ENCODE measurements at places on chromosomes 4 and X.

GRCh38 chrX:87728459-87728858, 210.9 kb downstream of the KLHL4 start:
- DNase-seq, result no peak

DNA sequence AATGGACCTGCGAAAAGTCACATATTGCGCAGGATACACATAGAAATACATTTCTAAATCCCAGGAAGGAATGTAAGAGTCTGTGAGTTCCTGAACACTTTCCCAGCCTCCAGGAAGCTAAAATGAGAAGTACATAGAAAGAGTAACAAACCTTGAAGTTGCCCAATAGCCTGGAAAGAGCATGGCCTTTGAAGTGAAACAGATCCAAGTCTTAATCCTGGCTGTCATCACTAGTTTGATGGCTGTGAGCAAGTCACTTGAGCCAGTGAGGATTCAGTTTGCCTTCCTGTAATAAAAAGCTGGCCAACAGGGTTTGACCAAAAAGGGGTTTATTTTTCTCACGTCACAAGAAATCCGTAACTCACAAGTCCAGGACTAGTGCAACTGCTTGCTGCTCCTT, 69.8 kb downstream of the ARHGEF38 start:
- no peak for DNase-seq

DNA sequence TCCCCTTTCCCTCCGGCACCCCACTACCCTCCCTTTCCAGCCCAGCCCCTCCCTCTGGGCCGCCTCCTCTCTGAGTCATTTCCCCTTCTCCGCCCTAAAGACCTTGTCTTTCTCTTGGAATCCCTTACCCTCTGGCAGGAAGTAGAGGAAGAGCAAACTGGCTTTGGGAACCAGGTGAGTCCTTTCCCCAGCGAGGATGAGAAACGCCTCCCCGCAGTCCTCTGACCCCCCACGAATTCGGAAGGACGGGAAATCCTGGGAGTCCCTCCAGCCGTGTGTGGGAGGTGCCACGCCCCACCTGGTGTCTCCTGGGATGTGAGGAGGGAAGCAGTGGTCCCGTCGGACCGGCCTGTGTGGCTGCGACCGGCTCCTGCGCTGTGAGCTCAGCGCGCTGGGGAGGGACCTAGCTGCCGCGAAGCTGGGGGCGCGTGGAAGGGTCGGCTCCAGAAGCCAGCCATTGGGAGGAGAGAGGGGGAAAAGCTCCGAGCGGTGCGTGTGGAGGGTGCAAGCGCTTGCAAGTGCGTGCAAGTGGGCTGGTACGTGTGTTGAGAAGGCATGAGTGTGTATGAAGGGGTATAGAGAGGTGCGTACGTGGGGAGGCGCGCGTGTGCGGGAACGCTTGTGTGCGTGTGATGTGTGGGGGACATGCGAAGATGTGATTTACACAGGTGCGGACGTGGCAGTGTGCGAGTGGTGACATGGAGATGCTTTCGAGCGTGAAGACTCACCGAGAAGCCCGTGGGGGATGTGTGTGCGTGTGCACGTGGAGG, 46.3 kb downstream of the TEX13B start:
- no peak for DNase-seq

- DNase-seq, result no peak
Measured at GRCh38 chrX:69255441-69256290, 90.4 kb upstream of the PJA1 start.

- DNase-seq, result no peak
Measured at GRCh38 chr4:98653890-98654867, 4.2 kb downstream of the TSPAN5 start.

GRCh38 chrX:43266487-43266886, 389.6 kb upstream of the MAOA start:
- no peak for DNase-seq

DNA sequence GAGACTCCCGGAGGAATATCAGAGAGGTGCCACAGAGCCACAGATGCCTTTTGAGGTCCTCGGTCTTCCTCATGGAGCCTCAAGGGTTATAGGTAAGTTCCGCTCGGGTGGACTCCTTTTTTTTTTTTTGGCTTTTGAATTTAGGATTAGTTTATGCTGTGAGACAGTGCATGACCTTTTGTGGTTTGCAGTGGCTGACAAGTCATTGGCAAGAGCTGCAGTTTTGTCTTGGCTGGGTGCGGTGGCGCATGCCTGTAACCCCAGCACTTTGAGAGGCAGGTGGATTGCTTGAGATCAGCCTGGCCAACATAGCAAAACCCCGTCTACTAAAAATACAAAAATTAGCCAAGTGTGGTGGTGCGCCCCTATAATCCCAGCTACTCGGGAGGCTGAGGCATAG, 4.5 kb upstream of the GRSF1 start:
- no peak for DNase-seq

DNA sequence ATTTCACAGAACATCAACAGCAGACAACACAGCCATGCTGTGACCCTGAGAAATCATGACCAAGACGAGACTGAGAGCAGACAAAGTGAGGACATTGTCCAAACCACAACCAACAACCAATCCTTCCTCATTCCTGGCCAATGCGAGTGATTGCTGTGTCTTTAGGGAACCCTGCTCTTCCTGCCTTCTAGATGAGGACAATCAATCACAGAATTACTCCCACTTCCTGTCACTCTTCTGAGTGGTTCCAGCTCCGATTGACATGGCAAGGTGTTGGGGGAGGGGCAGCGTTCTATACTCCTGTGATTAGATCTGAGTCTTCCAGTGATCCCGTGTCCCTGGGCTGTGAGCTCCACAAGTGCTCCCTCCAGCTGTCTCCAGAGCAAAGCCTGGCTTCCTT, 227.8 kb downstream of the STIM2 start:
- DNase-seq, result no peak

DNA sequence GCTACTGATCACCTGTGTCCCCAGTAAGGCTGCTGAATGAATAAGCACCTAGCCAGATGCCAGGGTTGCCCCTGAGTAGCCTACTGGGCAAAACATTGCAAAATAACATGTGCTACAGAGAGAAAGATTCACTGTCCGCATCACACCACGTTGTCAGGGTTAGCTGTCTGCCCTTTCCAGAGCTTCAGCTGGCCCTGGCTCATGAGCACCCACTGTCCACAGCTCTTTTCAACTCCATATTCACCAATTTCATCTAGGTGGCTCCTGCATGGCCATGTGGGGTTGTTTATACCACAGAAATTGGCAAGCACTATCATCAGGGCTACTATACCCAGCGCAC, 227.7 kb upstream of the PSAPL1 start:
- no peak for DNase-seq

- no peak for DNase-seq
Measured at GRCh38 chr4:40099010-40099409, 42.4 kb downstream of the N4BP2 start.

DNA sequence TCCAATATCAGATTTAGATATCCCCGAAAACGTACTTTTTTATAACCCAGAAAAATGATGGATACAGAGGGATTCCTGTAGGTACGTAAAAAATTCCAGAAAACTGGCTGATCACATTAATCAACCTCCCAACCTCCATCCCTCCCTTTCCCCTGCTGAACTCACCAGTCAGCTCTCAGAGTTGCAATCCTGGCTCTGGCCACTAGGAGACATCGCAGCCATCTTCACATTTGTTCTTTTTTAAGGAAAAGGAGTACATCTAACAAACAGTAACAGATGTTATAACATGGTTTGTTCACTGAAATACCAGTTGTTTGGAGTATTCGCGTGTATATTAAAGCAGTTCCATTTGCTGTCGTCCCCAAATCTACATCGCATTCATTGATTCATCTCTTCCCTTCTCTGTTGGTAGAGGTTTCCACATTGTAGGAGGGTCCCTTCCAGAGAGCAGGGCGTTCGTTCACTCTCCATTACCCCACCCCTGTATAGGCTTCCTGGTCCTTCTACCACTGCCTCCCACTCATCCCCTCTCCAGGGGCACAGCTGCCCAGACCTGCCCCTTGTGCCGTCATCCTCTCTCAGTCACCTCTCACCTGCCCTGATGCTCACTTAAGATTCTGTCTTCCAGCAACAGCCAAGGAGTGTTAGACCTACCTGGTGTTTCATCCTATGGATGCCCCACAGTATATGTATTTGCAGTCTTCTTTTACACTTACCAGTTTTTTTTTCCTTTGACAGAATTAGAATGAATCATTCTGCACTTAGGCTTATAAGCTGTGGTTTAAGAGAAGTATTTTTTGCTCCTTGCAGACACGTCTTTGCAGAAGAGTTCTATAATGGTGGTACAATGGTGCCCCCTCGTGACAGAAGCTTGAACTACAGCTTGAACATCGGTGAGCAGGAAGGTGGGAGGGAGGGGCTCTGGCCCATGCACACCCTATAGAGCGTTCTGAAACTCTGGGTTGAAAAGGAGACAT, 36.8 kb upstream of the RAB40AL start:
- DNase-seq, result peak; percentile 50

DNA sequence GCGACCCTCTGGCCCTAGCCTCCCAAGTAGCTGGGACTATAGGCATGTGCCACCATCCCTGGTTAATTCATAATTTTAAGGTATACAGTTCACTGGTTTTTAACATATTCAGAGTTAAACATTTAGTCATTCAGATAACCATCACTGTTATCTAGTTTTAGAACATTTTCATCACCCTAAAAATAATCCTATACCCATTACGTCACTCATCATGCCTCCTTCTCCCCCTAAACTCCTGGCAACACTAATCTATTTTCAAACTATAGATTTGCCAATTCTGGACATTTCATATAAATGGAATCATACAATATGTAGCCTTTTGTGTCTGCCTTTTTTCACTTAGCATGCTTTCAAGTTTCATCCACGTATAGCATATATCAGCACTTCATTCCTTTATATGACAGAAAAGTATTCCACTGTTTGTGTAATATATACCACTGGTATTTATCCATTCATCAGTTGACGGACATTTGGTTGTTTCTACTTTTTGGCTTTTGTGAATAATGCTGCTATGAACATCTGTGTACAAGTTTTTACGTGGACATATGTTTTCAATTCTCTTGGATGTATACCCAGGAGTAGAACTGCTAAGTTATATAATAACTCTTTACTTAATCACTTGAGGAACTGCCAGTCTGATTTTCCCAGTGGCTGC, 32.0 kb upstream of the RPS3A start:
- no peak for DNase-seq

GRCh38 chr4:5292101-5292500, 240.8 kb downstream of the STK32B start:
- DNase-seq, result no peak

DNA sequence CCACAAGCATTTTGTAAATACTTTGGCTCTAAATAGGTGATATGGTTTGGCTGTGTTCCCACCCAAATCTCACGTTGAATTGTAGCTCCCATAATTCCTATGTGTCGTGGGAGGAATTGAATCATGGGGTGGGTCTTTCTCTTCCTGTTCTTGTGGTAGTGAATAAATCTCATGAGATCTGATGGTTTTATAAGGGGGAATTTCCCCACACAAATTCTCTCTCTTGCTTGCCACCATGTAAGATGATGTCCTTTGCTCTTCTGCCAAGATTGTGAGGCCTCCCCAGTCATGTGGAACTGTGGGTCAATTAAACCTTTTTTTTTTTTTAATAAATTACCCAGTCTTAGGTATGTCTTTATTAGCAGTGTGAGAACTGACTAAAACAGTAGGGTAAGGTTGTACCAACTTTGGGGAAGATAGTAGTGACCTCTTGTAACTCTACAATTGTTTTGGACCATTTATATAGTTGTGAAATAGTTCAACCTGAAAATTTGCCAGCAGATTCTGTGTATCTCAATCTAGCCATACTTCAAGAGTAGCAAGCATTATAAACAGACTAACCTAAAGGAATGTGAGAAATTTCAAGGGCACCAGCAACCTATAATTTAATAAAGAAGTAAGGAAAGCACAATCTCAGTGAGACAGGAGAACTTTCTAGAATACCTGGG, 727.8 kb downstream of the GRID2 start:
- no peak for DNase-seq

- DNase-seq, result no peak
Measured at GRCh38 chr4:15479913-15480185, 10.2 kb downstream of the CC2D2A start.

DNA sequence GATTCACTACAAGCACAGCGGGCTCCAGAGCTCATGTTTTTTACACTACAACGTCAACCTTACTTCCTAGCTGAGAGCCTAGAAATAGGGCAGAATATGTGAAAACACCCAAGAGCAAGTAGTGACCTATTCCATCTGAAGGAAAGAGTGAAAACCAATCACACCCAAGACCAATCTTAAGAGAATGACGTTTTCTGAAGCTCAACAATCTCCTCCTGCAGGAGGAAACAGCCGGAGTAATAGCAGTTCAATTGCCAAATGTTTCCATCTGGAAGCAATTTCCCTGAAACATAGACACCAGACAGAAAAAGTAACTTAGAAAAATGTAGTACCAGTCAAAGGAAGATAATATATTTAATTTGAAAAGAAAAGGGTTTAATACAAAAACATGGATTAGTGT, 142.4 kb downstream of the ANXA5 start:
- DNase-seq, result no peak

DNA sequence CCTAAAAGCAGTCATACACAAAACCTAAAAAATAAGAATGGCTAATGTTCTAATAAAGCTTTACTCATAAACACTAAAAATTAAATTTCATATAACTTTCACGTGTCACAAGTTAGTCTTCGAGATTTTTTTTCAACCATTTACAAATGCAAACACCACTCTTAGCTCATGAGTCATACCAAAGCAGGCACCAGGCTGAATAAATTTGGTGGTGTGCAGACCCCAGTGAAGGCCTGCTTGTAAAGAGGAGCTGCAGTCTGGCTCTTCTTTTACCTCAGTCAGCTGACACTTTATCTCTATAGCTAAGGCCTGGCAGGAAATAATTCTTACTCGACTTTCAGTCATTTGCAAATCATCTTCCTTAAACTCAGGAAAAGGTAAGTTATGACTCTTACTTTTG, 37.4 kb downstream of the CLOCK start:
- DNase-seq, result no peak

DNA sequence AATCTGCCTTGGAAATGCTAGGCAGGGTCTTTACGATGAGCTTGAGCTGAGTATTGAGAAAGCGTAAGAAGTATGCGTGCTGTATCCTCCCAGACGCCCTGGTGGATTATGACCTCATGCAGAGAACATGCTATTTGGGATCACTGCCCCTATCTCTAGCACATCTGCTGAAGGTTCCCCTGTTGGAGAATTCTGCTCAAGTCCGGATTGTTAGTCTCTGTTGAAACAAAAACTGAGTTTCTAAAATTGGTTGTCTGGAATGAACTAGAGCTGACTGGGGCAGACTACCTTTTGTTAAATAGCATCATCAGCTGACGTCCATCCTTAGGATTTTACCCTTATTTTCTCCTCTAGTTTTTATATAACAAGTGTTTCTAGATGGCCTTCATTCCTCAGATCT, 7.5 kb downstream of the FHDC1 start:
- no peak for DNase-seq

DNA sequence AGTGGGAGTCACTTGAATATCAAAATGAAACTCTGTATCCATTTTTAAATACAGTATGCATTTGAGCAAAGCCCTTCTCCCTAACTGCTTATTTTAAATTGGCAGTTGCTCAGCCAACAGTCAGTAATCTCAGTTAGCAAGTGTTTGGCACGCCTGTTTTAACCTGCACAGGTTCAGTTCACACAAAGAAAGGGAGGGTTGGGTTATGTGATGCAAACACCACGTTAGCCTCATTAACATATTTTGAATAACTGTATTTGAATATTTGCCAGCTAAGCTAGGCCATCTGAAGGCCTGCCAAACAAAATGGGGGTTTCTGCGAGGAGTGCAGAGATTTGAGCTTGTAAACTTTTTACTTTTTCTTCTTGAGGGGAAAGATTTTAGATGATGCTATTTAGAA, 19.8 kb downstream of the GAB1 start:
- DNase-seq, result no peak
